ENCODE measurements at places on chromosomes 13 and 19. TPM values are rescaled to one million over a fixed set of nuclear protein-coding genes. Genes with fewer than 3 reads are reported as not detected.

The ZNF578 gene
- not detected for total RNA-seq

The CYP4F2 gene
- total RNA-seq: not detected

The MED29 gene
- 76.7 TPM for total RNA-seq

The TEAD2 gene
- total RNA-seq: 20.4 TPM

The ZIC5 gene
- 2.6 TPM for total RNA-seq

The WIZ gene
- 22.8 TPM for total RNA-seq

The OR7A5 gene
- total RNA-seq: not detected

The IZUMO2 gene
- not detected for total RNA-seq

The SYCN gene
- not detected for total RNA-seq

The FAM83E gene
- 0.36 TPM for total RNA-seq

The LILRB5 gene
- total RNA-seq: not detected

The GNG7 gene
- 0.06 TPM for total RNA-seq

The ZNF540 gene
- not detected for total RNA-seq

The ZNF570 gene
- total RNA-seq: 3.1 TPM

The TTYH1 gene
- not detected for total RNA-seq

The LRRC25 gene
- not detected for total RNA-seq

The FOXO1 gene
- 3.6 TPM for total RNA-seq

The SCN1B gene
- total RNA-seq: 9.7 TPM

The ZNF534 gene
- not detected for total RNA-seq

The DLL3 gene
- 12.3 TPM for total RNA-seq

The CGB8 gene
- total RNA-seq: 4.1 TPM

The KLF1 gene
- total RNA-seq: not detected

The LIM2 gene
- not detected for total RNA-seq

The OR10H1 gene
- total RNA-seq: not detected

The ZNF418 gene
- 0.67 TPM for total RNA-seq

The ZNF554 gene
- total RNA-seq: 0.92 TPM

The PABPC3 gene
- 0.23 TPM for total RNA-seq

The KLK3 gene
- not detected for total RNA-seq

The ZNF90 gene
- total RNA-seq: not detected

The EFNA2 gene
- total RNA-seq: 2.9 TPM

The KLK13 gene
- total RNA-seq: not detected

The LRRC8E gene
- 5.5 TPM for total RNA-seq

The ASF1B gene
- 33.8 TPM for total RNA-seq

The PSG3 gene
- total RNA-seq: not detected

The CRB3 gene
- total RNA-seq: 5.4 TPM

The KLK12 gene
- total RNA-seq: not detected

The ECSIT gene
- total RNA-seq: 34.7 TPM

The REEP6 gene
- 5.0 TPM for total RNA-seq

The MYH14 gene
- 7.5 TPM for total RNA-seq

The S1PR5 gene
- 2.2 TPM for total RNA-seq

The SAE1 gene
- 213 TPM for total RNA-seq

The FCHO1 gene
- 19.5 TPM for total RNA-seq

The CCDC97 gene
- total RNA-seq: 43.8 TPM

The FBXO17 gene
- total RNA-seq: 86.0 TPM

The ZNF256 gene
- total RNA-seq: 0.70 TPM

The RAP2A gene
- total RNA-seq: 6.3 TPM

The CEACAM19 gene
- total RNA-seq: 13.0 TPM

The FGF9 gene
- not detected for total RNA-seq

The PLPPR3 gene
- total RNA-seq: 5.6 TPM

The EID2B gene
- 10.8 TPM for total RNA-seq

The KIR2DL3 gene
- not detected for total RNA-seq

Data from A549 treated with ZK216348 at 1 μM for 4 hours (cell line).